CD4-positive, alpha-beta T cell (primary cell): ENCODE measurements at places on chromosomes 11 and 22.

DNA sequence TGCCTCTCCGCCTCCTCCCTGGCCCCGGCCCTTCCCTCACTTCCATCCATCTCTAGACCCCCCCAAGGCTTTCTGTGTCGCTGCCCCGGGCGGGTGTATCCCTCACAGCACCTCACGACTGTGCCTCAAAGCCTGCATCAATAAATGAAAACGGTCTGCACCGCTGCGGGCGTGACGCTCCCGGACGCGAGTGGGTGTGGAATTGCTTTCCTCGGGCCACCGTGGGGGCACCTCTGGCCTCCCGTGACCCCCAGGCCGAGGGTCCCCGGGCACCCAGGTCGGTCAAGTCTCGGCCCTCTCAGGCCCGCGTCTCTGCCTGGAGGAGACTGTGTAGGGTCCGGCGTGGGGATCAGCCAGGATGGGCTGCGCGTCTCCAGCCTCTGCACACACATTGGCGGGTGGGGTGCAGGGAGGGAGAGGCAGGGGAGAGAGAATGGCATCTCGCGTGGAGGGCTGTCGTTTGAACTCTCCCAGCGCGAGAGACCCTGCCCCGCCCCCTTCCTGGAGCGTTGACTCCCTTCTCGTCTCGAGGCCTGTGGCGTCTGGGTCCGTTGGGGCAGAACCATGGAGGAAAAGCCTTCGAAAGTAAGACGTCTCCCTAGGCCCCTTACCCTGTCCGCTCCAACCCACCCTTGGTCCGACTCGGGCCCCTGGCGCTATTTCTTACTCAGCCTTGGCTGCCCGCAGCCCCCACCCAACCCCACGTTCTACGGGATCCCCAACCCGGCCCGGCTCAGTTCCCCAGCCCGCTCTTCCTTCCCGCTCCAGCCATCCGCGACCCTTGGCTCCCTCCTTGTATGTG is at the start of gene CATSPERZ:
Gene CATSPERZ, plus strand, starts transcription at position 512 of the 802 bp plus-strand sequence. Its CDS starts 53 bp downstream, at position 565.
- no peak for DNase-seq

DNA sequence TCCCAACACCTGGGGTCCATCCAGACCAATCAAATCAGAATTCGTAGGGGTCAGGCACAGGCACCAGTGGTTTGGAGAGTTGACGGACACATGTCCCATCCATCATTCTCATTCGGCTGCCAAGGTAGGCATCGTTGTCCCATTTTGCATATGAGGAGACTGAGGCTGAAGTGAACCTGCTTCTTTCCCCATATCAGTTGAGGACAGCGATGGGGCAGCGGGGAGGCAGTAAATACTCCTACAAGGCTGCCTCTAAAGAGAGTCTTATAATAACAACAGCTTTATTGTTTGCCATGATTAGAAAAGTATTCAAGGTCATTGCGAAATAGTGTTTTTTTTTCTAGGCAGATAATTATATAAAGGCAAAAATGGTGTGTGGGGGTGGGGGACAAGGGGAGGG is 1.6 kb upstream of the BEST1 start:
- DNase-seq, result no peak

- DNase-seq, result no peak
Measured at GRCh38 chr11:77324508-77324907, 23.0 kb upstream of the GDPD4 start.

- DNase-seq, result no peak
Measured at GRCh38 chr11:121610706-121611105, 157.9 kb upstream of the SORL1-AS1 start.

DNA sequence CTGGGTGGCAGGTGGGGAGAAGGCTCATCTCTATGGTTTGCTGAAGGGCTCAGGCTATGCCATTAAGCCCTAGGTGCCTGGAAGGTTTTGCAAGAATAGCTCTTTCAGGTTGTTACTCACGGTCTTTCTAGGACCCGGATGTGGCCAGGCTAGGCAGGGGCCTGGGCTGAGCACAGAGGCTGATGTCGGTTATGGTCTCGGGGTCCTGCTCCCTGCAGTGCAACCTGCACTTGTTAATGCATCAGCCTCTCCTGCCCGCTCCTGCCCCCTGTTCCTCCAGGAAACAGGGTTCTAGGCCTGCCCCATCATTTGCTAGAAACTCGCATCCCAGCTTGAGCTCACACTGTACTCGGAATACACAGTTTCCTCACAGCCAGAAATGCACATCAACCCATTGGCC is 79.1 kb upstream of the SLC22A12 start:
- DNase-seq, result no peak

DNA sequence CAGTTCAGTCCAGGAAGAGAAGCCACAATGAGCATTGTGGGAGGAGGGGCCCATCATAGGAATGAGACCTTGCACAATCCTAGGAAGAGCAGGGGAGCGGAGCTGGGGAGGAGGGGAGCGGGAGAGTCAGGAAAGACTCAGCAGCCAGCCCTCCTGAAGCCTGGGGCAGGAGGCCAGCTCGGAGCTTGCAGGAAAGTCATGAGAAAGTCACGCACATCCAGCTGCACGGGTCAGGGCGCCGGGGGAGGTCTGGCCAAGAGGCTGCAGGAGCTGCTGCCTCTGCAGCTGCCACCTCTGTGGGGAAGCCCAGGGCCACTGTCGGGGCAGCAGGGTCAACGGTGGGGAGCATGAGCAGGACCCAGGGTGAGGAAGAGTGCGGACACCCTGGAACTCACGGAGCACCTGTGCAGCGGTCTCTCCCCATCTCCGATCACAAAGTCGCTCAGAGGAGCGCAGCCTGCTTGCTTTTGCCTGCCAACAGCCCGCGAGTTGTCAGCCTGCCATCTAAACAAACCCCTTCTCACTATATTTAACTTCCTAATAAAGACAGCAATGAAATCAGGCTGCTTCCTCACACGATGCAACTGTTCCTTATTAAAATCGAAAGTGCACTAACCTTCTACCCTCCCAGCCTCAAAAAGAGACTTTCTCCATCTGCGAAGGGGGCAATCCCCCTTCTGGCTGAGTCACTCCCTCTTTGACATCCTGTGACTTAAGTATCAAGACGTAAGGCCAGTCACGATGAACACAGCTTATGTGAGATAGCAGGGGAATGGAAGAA is 52.9 kb upstream of the RTL6 start:
- DNase-seq, result no peak

DNA sequence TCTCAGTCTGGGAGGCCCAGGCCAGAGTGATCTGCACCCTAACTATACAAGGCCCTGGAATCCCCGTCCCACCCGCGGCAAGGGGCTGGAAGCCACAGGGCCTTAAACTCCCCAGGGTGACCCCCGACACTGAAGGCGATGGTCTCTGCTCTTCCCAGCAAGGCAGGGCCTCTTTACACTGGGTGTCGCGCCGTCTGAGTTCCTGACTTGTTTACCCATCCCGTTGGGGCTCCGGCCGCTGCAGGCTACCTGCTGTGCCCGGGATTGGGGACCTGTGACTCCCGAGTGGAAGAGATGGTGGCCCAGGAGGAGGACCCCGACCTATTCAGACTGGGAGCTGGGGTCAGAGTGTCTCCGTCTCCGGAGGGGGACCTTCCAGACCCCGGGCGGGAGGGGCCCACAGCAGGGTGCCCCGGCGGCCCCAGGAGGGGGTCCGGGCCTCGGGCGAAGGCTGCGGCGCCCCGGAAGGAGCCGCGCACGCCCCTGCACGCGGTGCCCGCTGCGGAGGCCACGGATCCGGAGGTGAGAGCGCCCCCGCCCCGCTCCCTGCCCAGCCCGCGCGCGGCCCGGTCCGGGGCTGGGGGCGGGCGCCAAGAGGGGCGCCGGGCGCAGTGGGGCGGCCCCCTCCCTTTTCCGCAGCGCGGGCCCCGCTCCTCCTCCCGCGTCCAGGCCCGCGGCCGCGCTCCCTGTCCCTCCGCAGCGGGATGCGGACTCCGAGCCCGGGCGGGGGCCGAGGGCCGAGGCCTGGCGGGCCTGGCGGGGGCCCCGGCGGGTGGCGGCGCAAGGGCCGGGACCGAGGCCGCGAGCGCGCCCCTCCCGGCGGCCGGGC is 560 bp upstream of the MPPED1 start:
- DNase-seq, result no peak

DNA sequence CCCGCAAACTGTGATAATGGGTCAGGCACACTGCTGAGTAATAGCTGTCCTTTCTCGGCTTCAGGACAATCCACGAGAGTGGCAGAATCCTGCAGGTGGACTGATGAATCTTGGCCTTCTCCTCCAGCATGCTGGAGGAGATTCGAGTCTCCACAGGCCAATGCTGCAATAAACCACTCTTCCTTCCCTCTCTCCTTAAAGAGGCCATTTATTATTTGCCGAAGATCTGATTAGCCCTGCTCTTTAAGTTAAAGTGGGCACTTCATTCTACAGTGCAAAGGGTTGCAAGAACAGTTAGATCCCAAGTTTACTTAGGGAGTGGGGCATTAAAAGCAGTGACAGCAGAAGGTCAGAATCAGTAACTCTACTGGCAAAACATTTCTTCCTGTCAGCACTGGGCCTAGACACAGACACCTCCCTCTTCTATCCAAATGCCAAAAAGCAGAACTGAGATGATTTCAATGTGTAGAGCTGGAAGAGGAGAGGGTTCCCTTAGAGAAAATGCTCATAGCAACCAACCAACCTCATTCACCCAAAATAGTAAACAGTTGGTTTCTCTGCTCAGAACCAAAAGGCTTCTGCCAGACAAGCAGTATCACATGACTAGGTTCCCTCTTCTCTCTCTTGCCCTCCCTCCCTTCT is 121.7 kb downstream of the SGSM3 start:
- DNase-seq, result peak; percentile 63

DNA sequence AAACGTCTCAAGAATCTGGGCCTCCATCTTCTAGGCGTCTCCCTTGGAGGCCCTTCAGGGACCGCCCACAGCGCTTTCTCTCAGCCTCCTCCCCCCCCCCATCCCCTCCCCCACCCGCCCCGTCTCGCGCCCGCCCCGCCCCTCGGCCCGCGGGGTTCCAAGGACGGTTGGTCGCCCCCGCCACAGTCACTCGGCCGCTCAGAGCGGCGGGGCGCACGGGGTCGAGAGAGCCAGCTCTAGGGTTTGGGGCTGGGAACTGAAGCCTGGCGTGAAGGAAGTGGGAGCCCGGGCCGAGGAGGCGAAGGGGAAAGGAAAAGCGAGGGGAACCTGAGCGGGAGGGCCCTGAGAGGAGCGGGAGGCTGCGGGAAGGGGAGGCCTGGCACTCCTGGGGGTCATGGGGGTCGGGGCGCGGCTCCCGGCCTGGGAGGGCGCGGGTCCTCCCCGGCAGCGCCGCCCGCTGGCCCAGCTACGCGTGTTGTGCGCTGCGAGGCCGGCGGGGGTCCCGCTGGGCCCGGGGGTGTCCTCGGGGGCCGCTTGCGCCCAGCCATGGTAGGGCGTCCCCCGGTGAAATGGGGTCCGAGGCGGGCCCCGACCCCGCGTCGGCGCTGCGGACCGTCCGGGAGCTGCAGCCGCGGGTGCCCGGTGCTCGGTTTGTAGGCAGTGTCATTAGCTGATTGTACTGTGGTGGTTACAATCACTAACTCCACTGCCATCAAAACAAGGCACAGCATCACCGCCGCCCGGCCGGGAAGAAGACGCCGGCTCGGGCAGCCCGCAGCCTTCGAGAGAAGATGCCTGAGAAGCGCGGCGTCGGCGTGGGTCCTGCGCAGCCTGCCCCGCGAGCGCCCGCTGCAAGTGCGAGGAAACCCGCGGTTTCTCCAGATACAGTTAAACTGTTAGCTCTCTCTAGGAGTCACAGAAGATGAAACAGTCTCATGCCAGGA is at the start of gene BTG4:
Gene BTG4, minus strand, starts transcription at position 91 of the 944 bp plus-strand sequence. CDS start 13,610 bp downstream, outside the sequence.
- DNase-seq, result peak; percentile 36

- DNase-seq, result no peak
Measured at GRCh38 chr22:18909556-18909955, 3.4 kb downstream of the DGCR6 start.

- DNase-seq, result no peak
Measured at GRCh38 chr11:130781931-130782330, 134.3 kb downstream of the SNX19 start.

DNA sequence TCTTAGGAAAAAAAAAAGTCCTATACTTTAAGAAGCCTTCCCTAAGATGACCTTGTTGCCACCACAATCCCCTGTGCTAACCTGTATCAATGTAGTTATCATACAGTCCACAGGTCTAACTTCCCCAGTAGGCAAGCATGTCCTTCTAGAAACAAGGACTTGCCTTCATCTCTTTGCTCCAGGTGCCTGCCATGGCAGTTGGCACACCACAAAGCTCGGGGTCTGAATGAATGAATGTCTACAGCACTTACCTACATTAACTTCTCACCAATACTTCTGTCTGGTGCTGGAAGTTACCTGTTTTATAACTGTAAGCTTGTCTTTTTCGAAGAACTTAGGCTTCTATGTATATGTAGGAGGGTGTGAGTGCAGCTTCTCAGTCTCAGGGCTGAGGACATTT is 23.4 kb downstream of the CLPB start:
- no peak for DNase-seq

- peak; percentile 89 for DNase-seq
Measured at GRCh38 chr22:46614025-46614931, 5.9 kb upstream of the GRAMD4 start.

DNA sequence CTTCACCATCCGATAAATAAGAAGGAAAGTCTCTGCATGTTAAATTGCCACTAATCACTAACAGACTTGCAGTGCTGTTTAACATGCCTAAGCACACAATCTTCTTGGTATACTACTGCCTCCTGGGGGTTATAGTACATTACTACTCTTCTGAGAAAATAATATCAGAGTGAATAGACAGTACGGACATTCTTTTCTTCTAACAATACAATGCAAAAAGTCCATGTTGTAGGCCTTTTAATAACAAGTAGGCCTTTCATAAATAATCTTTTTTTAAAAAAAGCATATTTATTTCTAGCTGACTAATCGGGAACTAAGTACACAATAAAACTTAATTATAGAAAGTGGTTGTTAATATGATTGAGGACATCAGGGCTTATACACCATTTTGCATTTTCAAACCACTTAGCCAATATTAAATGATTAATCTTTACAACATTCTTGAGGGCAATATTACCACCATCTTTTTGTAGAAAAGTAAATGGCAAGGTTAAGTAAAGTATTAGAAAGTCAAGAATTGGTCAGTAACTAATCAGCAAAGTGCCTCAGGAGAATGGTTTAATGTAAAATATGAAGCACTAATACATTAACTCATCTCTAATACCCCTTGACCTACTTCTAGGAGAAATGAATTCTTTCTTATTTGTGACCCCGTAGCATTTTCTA is 84.7 kb downstream of the TTC28 start:
- DNase-seq, result peak; percentile 55

GRCh38 chr11:27699926-27700350 is 317 bp downstream of the BDNF start:
- no peak for DNase-seq

- DNase-seq, result peak; percentile 97
Measured at GRCh38 chr22:37242395-37242918, 1.6 kb downstream of the RAC2 start.

DNA sequence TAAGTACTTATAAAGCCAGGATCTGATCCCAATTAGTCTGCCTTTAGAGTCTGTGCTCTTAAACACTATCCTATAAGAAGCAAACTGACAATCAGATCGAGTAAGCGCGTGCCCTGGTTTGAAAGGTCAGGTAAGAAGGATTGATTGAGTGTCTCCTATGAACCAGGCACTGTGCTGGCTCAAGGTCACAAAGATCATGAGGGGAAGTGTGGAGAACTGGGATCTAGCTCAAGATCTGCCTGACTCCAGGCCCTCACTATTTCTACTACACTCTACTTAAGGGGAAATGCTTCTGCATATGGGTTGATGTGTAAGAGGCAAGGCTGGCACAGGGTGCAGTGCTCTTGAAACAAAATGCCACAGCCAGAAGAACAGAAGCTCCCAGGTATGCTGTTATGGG is 77.0 kb downstream of the ME3 start:
- no peak for DNase-seq
